Large intestine (tissue), 12 donors: ENCODE measurements at places on chromosomes 13 and 19. TPM values are rescaled to one million over a fixed set of nuclear protein-coding genes. Genes with fewer than 3 reads are reported as not detected.

Gene CAMSAP3
- 73.9 TPM for polyA plus RNA-seq

Gene SKA3
- polyA plus RNA-seq, result 5.3 TPM

DNA sequence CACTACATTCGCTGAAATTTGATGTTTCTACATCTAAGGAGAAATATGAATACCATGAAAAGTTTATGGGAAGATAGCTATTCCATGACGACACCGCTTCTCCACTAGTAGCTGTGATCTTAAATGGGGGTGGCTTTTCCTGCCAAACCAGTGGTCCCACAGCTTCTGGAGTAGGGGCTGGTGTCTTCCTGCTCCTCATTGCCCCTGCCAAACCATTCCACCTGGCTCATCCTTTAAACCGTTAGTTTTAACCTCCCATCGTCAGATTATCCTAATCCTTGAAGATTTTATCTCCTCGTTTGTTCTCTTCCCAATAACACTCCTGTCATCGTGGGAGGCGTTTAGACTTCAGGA is 568 bp upstream of the ZNF230 start:
- peak overlapping the region; percentile 78 for H3K27ac ChIP-seq
- no peaks in the 10 kb centered on the region for H3K27me3 ChIP-seq
- no peak for DNase-seq

- H3K4me3 ChIP-seq, result no peak overlapping the region
- H3K4me1 ChIP-seq, result no peaks in the 10 kb centered on the region
- no peaks in the 10 kb centered on the region for H3K36me3 ChIP-seq
- no peak overlapping the region for H3K27ac ChIP-seq
Measured at GRCh38 chr19:1754636-1755466, 1.5 kb downstream of the ONECUT3 start.

DNA sequence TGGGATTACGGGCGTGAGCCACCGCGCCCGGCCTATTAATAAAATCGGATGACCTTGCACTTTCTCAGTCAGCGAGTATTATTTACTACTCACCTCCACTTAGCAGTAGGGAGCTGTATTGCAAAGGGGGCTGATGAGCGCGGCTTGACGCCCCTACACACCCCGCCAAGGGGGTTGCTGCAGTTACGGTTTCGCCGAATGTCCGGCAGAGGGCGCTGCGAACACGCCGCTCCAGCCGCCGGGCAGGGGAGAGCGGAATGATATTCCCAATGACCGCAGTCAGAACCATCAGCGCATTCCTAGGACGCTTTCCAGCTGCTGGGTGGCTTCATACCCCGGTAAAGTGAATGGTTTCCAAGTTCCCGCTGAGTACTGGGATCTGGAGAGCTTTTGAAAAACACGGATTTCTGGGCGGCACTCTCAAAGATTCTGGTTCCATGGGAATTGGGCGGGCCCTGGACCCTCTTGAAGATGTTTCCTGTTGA is 30.0 kb upstream of the TPT1 start:
- no peak overlapping the region for H3K4me3 ChIP-seq
- H3K36me3 ChIP-seq, result peaks cover 20% of the 10 kb centered on the region
- peaks cover 3% of the 10 kb centered on the region for H3K4me1 ChIP-seq
- no peak overlapping the region for H3K27ac ChIP-seq
- no peaks in the 10 kb centered on the region for H3K27me3 ChIP-seq
- peak; percentile 51 for DNase-seq

GRCh38 chr13:65746406-65746921 is 1483.7 kb downstream of the PCDH9 start:
- DNase-seq, result no peak
- H3K4me1 ChIP-seq, result no peaks in the 10 kb centered on the region
- no peak overlapping the region for H3K27ac ChIP-seq
- H3K4me3 ChIP-seq, result no peak overlapping the region
- no peaks in the 10 kb centered on the region for H3K36me3 ChIP-seq
